ENCODE measurements at places on chromosomes 16 and 17.
A peak's percentile ranks its signal among the peaks of the same experiment; 100 is the strongest.

GRCh38 chr17:75442168-75443103 is 14.0 kb upstream of the TMEM94 start:
- no peak for DNase-seq

DNA sequence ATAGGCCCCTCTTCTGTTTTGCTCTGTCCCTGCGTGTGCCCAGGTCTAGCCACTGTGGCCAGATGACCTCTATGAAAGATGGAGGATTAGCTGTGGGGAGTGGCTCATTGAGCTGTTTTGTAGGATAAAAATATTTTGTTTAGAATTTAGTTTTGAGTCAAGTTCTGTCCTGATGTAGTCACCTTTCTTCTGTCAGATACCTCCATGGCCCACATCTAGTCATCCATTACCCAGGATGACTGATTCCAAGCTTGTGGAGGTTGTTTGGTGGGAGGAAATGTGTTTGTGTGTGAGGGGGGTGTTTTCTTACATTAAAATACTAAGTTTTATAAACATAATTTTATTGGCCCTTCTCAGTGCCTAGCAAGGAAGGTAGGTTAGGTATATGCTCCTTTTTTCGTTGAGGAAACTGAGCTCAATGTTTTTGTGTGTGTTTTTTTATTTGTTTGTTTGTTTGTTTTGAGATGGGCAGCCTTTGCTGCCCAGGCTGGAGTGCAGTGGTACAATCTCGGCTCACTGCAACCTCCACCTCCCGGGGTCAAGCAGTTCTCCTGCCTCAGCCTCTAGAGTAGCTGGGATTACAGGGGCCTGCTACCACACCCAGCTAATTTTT is 16.3 kb downstream of the SNX11 start:
- DNase-seq, result no peak

GRCh38 chr17:82465023-82465603 is 6.6 kb downstream of the NARF start:
- no peak for DNase-seq

- DNase-seq, result no peak
Observed at GRCh38 chr16:72963533-72964315, 84.2 kb downstream of the ZFHX3 start.

DNA sequence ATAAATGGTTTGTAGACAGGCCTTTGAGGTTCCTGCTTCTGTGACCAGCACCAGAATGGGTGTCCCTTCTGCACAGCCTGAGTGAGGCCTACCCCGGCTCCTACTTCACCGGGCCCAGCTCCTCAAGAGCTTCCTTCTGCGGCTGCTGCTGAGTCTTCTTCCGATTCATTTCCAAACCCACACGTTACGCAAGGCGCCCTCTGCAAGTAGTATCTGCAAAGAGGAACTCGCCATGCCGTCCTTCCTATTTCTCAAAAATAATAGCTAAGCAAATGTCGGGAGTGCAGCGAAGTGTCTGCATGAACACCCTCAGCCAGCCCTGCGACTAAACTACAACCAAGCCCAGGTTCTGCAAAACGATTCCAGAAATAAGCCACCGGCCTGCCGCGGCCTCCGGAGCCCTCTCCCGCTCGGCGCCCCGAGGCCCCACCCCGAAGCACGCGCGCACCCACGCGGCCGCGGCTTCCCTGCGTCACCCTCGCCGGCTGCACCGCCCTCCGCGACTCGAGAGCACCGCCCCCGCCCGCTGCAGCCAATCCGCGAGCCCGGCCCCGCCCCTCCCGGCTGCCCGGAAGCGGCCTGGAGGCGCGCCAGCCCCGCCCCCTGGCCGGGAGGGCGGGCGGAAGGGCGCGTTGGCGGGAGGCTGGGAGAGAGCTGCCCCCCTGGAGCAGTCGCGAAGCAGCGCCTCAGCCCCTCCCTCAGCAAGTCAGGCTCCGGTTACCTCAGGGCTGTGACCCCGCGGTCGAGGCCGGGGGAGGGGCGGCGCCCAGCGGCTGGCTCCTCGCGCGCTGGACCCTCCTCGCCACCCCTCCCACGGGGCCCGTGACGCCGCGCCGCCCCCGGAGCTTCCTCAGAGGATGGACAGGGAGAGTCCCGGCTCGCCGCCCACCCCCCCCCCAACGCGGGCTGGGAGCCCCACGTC is 8.3 kb downstream of the MNT start:
- peak; percentile 98 for DNase-seq

GRCh38 chr17:50100921-50101345 is 5.8 kb downstream of the PDK2 start:
- DNase-seq, result no peak

DNA sequence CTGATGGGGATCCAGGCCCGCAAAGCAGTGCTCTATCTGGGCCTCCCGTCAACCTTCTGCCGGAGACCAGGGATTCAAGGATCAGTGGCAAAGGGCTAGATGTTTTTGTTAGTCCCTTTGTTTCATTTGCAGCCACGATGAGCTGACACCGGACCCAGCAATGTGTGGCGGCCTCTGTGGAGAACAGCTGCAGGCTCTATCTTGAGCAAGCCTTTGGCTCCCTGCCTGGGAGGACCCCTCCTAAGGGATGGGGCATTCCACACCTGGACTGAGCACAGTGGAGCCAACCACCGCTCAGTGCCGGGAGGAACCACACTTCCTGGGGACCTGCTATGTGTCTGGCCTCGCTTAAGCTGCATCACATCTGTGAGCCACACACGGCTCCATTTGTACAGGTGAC is 215.8 kb downstream of the RBFOX3 start:
- no peak for DNase-seq

DNA sequence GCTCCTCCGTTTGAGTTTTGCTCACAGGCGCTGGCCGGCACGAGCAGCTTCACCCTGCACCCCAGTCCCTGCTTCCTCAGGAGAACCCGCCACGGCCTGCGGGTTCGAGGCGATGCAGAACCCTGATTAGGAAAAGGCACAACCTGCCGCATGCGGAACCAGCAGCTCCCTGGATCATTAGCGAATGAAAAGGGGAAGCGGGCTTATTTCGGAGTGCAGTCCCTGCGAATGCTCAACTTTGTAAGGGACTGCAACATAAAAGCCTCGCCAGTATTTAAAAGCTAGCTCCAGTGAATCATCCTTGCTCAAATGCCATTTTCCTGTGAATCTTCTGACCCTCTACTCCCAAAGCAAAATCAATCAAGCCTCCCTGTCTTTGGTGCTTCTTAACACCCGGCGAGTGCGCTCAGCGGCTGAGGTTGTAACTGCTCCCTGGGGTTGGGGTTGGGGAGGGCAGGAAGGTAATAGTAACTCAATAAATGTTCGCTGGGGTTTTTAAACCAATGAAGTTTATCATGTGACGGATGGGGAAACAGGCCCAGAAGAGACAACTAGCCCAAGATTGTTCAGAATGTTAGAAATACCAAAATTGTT is 678 bp upstream of the AKAP10 start:
- DNase-seq, result no peak

DNA sequence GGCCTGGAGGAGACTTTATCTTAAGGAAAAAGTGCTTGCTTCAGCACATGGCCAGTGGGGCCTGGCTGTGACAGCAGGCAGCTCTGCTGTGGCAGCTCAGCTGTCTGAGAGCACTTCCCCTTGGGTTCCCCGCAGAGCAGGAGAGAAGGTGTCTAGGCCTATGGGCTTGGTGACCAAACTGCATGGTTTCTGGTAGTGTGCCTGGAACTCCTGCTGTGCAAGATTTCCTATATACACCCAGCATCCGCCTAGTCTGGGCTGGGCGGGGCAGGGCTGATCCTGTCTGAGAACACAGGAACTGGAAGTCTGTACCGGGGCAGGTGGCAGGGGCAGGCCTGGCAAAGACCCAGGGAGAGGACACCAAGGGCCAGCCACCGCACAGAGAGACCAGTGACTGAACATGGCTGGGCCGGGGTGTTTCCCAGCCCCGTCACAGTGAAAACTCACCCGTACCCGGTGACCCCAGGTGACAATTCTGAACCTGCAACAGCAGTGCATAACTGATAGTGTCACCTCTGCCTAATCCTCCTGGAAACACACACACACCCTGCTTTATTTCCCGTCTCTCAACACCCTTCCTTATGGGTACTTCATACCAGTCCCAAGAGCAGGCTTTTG is 39.3 kb downstream of the CHD9 start:
- no peak for DNase-seq

DNA sequence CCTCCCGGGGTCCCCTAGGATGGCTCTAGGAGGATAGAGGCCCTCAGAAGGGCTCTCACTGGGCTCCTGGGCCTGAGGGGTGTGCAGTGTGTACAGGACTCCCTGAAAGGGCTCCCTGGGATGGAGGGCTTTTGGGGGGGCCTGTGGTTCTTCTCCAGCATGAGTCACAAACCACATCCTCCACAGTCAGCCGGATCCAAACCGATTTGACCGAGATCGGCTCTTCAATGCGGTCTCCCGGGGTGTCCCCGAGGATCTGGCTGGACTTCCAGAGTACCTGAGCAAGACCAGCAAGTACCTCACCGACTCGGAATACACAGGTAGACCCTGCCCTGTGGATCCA is 4.5 kb downstream of the TRPV2 start:
- no peak for DNase-seq

DNA sequence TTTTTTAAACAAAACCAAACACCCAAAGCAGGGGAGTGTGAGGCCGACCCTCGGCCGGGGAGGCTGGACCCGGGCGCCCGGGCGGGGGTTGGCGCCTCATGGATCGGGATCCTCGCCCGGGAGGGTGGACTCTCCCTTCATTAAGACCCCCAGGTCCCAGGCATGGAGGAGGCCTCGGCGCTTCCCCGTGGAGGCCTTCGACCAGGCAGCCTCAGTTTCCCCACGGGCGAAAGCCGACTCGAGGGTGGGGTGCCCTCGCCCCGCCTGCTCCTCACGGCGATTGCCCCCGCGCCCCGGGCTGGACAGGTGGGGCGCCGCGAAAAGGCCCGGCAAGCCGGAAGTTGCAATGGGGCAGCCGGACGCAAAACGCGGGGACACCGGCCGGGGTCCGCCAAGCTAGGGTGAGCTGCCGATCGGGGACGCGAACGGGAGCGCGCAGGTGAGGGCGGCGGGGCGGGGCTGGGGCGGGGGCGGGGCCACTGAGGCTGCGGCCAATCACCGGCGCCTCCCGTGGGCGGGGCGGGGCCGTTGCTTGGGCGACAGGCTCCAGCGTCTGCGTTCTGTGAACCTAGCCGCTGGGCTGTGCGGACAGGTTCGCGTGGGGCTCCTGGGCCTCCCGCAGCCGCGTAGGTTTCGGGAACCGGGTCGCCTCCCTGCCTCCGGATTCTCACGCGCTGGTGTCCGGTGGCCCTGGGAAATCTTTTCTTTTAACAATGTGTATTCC is 6.0 kb upstream of the ZNF205 start:
- peak; percentile 84 for DNase-seq

DNA sequence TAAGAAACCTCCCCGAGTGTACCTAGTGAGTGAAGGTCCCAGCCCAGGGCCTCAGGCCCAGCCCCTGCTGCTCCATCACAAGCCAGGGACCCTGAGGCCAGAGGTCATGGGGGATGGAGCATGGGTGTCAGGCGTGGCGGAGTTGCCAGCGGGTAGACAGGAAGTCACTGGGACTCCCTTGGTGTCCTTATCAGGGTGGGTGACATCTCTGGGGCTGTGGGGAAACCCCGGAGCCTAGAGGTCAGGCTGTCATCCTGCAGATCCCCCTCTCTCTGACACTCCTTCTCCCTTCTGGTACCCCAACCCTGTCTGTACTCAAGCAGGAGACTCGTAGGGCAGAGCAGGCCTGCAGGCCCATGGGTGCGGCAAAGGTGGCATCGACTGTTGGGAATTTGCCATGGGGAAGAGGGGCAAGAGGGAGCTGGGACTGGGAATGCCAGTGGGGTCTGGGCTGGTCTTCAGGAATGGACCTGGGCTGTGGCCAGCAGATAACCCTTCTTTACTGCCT is 10.8 kb upstream of the ADGRG1 start:
- DNase-seq, result no peak

DNA sequence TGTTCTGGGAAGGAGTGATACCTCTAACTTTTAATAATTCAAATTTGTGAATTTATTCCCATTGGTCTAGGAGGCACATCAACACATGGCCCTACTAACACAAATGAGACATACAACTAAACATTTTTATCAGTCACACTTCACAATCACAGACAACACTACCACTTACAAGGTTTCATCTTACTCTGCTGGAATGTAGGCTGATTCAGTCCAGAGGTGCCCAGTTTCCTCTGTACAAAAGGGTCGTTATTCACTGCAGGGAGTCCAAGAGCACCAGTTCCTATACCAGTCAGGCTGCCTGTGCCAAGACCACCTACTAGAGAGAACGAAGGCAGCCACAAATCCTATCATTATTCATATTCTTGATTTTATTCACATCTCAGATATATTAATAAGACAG is 41.4 kb downstream of the SETD6 start:
- no peak for DNase-seq

DNA sequence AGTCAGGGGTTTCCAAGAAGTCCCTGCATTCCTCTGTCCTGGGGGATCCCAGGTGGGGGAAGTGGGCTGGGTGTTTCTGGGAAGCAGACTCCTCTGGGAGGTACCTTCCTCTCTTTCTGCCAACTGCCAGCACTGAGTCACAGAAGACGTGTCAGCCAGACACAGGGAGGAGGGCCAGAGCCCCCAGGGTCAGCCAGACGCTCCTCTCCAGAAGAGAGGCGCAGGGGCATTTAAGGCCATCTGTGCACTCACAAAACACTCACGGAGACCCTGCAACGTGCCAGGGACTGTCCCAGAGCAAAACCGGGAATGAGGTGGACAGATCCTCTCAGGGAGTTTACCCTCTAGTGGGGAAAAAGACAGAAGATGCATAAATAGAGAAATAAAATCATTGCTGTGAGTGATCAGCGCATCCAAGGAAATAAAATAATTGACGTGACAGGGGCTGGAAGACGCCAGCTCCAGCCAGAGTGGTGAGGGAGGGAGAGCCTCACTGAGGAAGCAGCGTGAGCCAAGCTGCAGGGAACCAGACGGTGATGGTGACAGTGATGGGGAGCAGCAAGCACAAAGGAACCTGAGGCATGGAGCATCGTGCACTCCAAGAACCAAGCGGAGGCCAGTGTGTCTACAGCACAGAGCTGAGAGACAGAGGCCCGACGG is 105.4 kb downstream of the ZNF423 start:
- DNase-seq, result no peak

GRCh38 chr17:43841282-43841681 is 5.7 kb upstream of the CD300LG start:
- DNase-seq, result no peak

- peak; percentile 88 for DNase-seq
Observed at GRCh38 chr16:56988948-56989945, at the start of gene NLRC5. Gene NLRC5 (plus strand): TSS chr16:56989557. CDS start chr16:57020713, 31,156 bp downstream.

GRCh38 chr17:77025781-77026180 is 115.0 kb upstream of the SEC14L1 start:
- DNase-seq, result no peak

GRCh38 chr16:86568677-86569623 is 2.3 kb downstream of the FOXC2 start:
- DNase-seq, result no peak

GRCh38 chr16:74607962-74608356 is 1.0 kb upstream of the GLG1 start:
- DNase-seq, result no peak

- DNase-seq, result no peak
Observed at GRCh38 chr16:11183035-11183812, 72.8 kb downstream of the SOCS1 start.

GRCh38 chr17:50493744-50494143 is 14.5 kb upstream of the MYCBPAP start:
- DNase-seq, result no peak

GRCh38 chr17:58184308-58184985 is 8.1 kb upstream of the EPX start:
- no peak for DNase-seq

GRCh38 chr17:7717756-7718350 is 309 bp downstream of the DNAH2 start:
- peak; percentile 11 for DNase-seq

All from activated T-cell treated with anti-CD3 and anti-CD28 coated beads for 24 hours (primary cell).